Liver (tissue), 10 donors: ENCODE measurements at places on chromosomes 1 and 21. TPM values are rescaled to one million over a fixed set of nuclear protein-coding genes. Genes with fewer than 3 reads are reported as not detected.

The OSCP1 gene
- polyA plus RNA-seq: 1.5 TPM

The OVAAL gene
- polyA plus RNA-seq: not detected

The AMY2A gene
- polyA plus RNA-seq: not detected

The BACE2 gene
- polyA plus RNA-seq: 4.8 TPM

The CRNN gene
- polyA plus RNA-seq: not detected

The ARHGEF16 gene
- 3.3 TPM for polyA plus RNA-seq

The PTGS2 gene
- 0.11 TPM for polyA plus RNA-seq

GRCh38 chr1:58768971-58769808, 14.7 kb downstream of the JUN start:
- DNase-seq: peak; percentile 78

DNA sequence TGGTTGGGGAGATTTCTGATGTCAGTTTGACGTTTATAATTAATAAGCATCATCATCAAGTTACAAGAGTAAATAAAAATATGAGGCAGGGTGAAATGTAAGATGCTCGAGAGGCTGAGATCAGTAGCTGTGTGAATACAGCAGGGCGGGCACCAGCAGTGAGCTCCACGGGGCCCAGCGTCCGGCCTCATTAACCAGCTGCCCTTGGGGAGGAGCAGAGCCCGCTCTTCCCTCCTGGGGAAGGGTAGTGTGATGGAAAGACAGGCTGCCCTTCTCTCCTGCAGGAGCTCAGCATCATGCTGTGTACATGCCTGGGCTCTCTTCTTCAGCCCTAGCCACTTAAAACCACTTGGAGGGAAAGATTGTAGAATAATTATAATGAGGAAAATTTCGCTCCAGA, 23.4 kb downstream of the PDE9A start:
- no peak for DNase-seq

- no peak for DNase-seq
Measured at GRCh38 chr1:200033511-200034261, 6.2 kb downstream of the NR5A2 start.

- DNase-seq: no peak
Measured at GRCh38 chr1:205144751-205145150, 23.0 kb upstream of the RBBP5 start.

DNA sequence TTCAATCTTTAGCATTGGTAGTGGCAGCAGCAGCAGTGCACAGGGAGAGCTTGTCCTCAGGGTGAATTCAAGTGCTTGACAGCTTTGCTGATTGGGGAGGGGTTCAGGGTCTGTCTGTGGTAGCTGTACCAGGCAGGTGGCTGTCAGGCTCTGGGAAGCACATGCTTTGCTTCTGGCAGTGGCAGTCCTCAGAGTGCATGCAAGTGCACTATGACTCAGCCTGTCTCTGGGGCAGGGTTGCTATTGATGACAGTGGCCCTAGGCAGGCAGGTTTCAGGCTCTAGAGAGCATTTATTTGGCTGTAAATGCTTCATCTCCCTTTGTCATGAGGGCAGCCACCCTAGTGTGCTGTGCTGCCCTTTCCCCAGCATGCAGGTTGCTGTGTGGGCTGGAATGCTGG, 251.9 kb upstream of the LRRC7 start:
- no peak for DNase-seq

GRCh38 chr1:111520053-111520452, 16.6 kb upstream of the ADORA3 start:
- no peak for DNase-seq

DNA sequence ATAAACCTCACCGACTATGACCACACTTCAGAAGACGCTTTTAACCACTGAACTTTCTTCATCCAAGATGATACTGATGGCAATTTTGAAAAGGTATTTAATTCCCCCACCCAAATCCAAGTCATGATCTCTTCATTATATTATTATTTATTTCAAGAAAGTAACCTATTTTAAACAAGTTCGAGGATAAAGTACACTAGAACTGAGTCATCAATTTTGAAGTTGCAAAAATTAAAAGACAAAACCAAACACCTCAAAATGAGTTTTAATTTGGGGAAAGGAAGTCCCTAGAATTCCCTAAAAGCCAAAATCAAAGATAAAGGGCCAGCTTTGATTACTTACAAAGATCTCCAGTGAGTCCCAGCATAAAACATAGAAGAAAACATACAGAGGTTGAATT, 55.4 kb upstream of the RAP1GAP start:
- DNase-seq: no peak

GRCh38 chr1:156124557-156125483, 10.3 kb downstream of the LMNA start:
- DNase-seq: no peak

- DNase-seq: peak; percentile 8
Measured at GRCh38 chr1:7408771-7409150, 362.3 kb upstream of the VAMP3 start.

DNA sequence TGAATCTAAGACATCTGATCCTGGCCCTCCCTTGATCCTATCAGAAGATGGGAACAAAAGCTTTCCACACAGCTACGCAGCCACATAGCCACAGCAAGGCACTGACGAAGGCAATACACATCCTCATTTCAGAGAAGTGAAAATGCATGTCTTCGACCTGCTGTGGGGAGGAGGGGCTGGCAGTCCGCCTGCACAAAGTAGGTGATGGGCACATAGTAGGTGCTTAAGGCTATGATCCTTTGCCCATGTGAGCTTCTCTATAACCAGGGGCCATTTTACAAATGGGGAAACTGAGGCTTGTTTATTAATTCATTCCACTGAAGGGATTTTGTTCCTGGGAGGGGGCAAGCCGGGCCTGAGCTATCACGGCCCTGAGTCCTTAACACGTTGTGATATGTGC, 94.2 kb downstream of the PAX7 start:
- DNase-seq: no peak

DNA sequence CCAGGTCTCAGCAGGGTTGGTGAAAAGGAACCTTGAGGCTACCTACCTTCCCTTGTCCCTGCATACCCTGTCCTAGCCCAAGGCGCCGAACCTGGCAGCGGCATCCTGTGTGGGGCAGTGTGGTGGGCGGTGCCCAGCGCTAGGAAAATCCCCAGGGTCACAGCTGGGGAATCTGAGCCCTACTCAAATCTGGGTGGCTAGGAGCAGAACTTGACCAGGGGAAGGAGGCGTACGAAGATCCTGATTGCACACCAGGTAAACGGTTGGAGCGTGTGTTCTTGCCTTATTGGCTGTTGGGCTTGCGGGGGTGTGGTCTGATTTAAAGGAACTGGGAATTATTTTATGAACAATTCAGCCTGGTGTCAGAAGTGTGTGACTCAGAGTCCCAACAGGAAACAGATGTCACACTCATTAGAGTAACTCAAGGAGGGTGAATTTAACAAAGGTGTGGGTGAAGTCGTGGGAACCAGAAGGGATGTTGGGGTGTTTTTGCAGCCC, 118.6 kb downstream of the LRIG2 start:
- no peak for DNase-seq

DNA sequence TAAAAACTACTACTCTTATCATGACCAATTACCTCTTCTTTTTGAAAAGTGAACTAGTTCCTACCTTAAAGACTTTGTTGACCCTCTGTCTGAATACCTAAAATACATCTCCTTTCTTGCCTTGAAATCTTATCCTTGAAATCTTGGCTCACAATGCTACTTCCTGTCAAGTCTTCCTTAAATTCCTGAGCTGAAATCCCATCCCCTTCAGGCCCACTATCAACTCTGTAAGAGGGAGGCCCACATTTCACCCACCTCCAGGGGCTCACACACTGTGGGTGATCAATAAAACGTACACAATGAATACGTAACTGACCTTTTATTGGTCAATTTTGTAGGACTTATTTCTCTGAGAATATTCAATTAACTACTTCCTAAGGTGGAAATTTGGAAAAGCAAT, 88.0 kb downstream of the APP start:
- no peak for DNase-seq

- DNase-seq: no peak
Measured at GRCh38 chr1:110582378-110582777, 23.8 kb downstream of the KCNA2 start.

DNA sequence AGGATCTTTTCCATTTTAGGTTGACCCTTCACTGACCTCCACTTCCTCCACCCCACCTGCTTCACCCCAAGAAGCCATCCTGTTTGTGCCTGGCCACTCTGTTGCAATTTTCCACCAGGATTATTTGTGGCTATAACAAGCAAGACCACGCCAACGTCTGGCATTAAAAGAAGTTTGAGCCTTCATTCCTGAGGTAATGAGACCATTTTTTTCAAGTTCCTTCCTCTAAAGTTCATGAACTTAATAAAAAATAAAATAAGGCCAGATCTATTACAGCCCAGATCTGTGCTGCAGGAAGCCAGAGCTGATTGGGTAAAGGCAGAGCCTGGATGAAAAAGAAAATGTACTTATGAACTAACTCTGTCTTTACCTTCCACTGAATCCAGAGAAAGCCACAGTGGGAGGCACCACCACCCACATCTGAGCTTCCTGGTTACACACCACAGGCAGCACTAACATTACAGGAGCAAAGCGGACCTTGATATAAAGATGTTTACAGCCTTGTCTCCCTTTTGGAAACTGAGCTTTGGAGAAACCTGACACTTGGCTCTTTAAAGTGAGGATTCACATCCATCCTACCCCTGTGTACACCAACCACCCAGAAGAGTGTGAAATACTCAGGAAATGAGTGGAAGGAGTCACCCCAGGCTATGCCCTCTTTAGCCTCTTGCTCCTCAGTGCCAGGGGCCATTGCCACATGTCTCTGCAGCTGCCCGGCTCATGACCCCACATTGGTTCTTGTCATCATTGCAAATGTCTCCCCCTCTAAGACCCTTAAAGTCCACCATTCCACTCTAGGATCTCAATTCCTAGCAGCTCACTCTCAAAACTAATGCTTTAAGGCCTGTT, 293.6 kb downstream of the PLPP3 start:
- no peak for DNase-seq
